ENCODE measurements at places on chromosomes 11 and 22.
A peak's percentile ranks its signal among the peaks of the same experiment; 100 is the strongest.

DNA sequence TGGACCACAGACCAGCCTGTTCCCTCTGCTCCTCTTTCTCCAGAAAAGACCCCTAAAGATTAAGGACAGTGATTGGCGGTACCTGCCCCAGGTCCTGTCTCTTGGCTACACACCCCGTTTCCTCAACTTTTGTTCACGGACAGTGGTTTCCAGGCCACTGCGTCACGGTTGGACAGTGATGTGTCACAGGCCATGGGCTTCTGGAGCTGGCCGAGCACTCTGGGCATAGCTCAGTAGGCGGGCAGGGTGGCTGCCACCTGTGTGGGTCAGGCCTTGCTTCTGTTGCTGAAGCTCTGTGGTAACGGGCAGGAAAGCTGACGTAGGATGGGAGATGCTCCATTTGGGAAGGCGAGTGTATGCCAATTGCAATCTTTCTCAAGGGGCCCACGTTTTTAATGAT is 13.6 kb downstream of the TUB start:
- no peak for DNase-seq

DNA sequence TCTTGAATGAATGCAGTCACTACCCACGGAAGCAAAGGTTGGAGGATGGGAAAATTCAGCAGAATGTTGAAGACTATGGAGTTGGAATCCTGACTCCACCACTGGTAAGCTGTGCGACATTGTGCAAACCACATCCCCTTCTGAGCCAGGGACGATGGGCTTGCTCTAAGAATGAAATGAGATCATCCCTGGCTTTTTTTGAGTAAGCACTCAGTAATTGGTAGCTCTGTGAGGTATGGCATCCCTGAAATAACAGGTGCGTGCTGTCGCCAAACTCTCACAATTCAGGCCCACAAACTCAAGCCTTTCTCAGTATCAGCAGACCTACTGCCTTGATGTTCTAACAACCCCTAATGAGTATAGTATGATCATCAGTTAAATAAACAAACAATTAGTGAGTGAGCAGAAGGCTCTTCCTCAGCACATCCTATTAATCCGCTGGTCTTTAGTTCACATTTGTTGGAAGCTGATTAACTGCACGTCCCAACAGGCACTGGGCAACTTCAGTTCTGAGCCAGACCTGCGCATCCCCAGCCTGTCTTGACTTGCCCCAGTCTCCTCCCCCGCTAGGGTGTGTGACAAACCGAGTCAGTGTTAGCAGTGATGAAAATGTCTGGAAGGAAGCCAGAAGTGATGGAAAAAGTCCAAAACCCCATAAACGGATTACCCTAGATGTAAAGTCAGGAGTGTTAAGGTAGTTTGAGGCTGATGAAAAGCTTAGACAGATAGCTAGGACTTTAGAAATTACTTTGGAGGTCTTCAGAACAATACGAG is 235.5 kb downstream of the GRIK4 start:
- DNase-seq, result no peak

GRCh38 chr11:8772571-8773519 is 90.3 kb downstream of the RPL27A start:
- no peak for DNase-seq

DNA sequence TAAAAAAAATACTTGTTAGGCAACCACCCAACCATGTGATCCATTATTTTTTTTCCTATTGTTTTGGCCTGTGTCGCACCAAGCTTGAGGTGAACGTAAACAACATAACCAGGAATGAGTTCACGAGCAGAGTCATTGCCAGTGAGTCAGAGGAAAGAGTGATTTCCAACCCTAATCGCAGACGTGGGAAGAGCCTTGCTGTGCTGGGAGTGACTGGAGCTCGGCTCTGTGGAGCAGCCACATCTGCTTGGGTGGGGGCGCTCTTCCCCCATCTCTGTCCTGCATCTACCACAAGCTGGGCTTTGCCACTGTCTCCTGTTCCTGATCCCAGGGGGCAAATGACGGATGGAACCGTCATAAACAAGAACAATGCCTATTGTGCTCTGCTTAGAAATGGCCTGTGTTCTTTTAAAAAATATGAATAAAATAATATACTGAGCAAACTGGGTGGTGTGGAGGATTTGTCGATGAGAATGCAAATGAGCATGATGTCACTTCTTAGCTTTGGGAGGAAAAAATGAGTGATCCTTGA is 210.0 kb downstream of the KIRREL3 start:
- no peak for DNase-seq

- DNase-seq, result peak; percentile 45
Observed at GRCh38 chr11:18010977-18011586, 1.8 kb downstream of the SERGEF start.

DNA sequence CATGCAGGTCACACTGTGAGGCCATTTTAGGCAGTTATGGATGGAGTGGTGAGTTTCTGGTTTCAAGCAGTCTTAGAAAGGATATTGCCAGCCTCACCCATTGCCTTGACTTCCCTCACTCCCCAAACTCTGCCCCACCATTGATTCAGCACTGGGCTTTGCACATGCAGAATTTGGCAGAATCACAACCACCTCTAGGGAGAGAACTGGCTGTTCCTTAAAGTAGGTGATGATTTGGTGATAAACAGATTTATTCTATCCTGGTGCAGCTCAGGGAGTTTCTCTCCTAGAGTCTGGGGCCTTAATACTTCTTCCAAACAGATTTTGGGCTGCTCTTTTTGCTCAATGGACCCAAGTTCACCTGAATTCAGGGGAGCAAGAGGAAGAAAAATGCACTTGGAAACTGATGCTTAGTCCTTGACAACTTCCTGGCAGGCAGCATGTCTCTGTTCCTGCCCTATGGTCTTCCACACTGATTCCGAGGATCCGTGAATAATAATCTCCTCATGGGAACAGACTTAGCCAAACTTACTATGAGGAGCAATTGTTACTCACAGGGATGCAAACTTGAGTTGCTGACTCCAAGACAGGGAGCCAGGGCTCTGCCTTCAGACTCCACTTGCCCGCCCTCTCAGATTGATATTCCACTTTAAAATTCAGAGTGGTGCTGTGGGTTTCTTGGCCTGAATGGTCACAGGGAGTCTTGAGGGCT is 129.7 kb upstream of the PARVA start:
- no peak for DNase-seq
